ENCODE measurements at places on chromosomes 6 and 20. TPM values are rescaled to one million over a fixed set of nuclear protein-coding genes. Genes with fewer than 3 reads are reported as not detected.

- H3K4me3 ChIP-seq = no peak overlapping the region
- no peak overlapping the region for H3K27ac ChIP-seq
- H3K36me3 ChIP-seq = no peaks in the 10 kb centered on the region
- DNase-seq = no peak
- H3K4me1 ChIP-seq = no peaks in the 10 kb centered on the region
- H3K27me3 ChIP-seq = no peaks in the 10 kb centered on the region
Measured at GRCh38 chr6:167429353-167429752, 104.5 kb downstream of the TTLL2 start.

GRCh38 chr6:91447530-91448254, 860.8 kb upstream of the MAP3K7 start:
- H3K4me3 ChIP-seq = no peak overlapping the region
- no peaks in the 10 kb centered on the region for H3K27me3 ChIP-seq
- H3K4me1 ChIP-seq = no peaks in the 10 kb centered on the region
- no peak for DNase-seq
- no peak overlapping the region for H3K27ac ChIP-seq

DNA sequence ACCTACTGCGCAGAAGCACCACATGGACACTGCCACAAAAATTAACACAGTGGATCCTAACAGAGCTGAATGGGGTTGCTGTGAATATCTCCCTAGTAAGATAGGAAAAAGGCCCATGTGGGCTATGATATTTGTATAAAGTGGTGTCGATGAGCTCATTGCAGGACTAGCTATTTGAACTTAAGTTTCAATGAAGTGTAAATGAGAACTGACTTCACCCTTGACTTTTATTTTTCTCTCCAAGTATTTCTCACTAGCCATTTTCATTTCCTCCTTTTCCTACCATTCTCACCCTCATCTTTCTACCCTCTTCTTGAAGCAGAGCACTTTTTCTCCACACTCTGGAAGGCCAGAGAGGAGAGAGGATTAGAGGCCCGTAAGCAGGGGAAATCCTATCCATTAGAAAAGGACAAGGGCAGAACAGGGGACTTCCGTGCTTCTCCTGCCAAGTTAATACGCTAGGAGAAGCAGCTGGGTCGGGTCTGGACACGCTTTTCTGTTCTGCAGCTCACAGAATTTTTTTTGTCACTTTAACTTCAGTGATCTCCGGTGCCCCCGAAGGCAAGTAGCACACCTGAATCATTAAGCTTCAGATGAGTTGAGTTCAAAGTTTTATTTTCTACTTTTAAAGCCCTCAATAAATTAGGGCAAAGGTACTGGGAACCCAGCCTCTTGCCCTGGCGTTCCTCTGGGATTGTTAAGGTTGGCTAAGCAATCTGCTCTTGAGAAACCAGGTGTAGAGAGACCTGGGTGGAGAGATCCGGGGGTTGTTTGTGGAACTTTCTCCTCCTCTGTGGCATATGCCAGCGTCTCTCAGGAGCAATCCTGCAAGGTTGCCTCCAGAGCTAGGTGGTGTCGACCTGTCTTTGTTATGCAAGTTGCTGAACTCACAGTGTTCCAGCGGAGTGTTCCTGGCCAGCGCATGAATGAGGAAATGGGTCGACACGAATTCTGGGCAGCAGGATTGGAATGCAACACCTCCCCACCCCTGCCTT, 56.2 kb upstream of the ARID1B start:
- H3K27ac ChIP-seq = no peak overlapping the region
- H3K4me3 ChIP-seq = no peak overlapping the region
- no peak for DNase-seq
- no peaks in the 10 kb centered on the region for H3K27me3 ChIP-seq

DNA sequence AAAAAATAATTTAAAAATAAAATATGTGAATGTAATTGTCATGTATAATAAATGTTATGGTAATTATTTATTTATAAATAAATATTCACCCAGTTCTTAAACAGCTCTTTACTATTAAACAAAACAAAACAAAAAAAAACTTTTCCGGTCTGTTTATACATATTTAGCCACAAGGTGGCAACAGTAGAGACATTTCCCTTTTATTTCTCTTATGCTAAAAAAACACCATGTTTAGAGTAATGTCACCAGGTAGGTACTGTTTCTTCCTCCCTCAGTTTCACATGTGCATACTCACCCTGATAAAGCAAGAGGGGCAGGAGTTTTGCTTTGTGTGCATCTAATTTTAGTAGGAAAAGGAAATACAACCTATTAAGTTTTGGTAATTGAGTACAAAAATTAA, 610.4 kb upstream of the IMPG1 start:
- no peak overlapping the region for H3K4me3 ChIP-seq
- no peak overlapping the region for H3K27ac ChIP-seq
- peak; percentile 4 for DNase-seq
- no peaks in the 10 kb centered on the region for H3K36me3 ChIP-seq

DNA sequence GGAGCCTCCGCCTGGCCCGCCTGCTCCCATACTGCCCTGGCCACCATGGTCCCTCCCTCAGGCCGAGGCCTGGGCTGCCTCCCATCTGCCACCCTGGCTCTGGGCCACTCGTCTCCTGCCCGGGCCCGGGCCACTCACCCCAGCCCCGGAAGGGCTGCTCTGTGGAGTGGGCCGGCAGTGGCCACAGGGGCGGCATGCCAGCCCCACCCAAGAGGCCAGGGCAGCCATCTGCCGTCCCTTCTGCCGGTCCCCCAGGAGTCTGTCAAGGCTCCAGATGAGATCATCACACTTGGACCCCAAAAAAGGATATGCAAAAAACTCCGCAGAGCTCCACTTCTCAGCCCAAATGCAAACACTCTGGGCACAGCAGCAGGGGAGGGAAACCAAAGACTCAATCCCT, 23.8 kb upstream of the TLDC2 start:
- H3K4me3 ChIP-seq = no peak overlapping the region
- peak overlapping the region; percentile 82 for H3K27ac ChIP-seq
- DNase-seq = no peak
- H3K27me3 ChIP-seq = no peaks in the 10 kb centered on the region
- peaks cover 13% of the 10 kb centered on the region for H3K36me3 ChIP-seq
- peaks cover 72% of the 10 kb centered on the region for H3K4me1 ChIP-seq

DNA sequence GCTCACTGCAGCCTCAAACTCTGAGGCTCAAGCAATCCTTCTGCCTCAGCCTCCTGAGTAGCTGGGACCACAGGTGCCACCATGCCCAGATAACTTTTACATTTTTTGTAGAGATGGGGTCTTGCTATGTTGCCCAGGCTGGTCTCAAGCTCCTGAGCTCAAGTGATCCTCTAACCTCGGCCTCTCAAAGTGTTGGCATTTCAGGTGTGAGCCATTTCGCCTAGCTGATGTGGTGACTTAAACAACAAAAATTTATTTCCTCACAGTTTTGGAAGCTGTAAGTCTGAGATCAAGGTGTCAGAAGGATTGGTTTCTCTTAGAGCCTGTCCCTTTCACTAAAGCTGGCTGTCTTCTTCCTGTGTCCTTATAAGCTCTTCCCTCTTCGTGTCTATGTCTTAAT, 15.0 kb upstream of the JARID2 start:
- H3K4me3 ChIP-seq = no peak overlapping the region
- H3K27me3 ChIP-seq = no peaks in the 10 kb centered on the region
- no peaks in the 10 kb centered on the region for H3K36me3 ChIP-seq
- DNase-seq = no peak

DNA sequence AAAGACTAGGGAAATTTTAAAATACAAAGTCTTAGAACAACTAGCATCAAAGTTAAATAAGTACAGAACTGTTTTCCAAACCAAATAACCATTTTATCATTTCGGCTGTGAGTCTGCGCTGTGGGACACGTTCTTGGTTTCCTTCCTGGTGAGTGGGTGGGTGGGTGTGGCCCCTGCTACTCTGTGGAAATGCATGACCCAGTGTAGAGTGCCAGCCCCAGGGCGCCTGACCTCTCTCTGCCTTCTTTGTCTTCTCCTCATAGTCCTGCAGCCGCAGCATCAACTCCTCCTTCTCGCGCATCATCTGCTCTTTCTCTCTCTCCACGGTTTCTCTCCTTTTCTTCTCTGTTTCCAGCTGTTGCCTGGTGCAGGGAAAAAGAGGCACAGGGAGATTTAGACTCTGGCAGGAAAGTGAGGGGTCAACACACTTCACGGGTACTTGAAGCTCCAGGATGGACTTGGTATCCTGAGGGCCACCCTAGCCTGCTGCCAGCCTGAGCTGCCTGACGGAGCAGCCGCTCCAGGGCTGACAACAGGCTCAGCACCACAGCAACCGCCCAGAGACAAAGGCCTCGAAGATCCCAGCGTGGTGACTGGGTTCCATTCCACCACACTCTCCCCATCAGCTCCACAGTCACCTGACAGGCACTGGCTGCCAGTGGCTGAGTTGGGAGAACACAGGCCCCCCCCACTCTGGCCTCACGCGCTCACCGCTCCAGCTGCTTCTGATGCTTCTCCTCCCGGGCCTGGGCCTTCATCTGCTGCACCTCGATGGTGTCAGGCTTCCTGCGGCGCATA, 48.4 kb downstream of the EZR start:
- peaks cover 42% of the 10 kb centered on the region for H3K36me3 ChIP-seq
- H3K27me3 ChIP-seq = no peaks in the 10 kb centered on the region
- H3K27ac ChIP-seq = no peak overlapping the region

GRCh38 chr6:108995296-108995695, 99.3 kb downstream of the SESN1 start:
- H3K4me1 ChIP-seq = no peaks in the 10 kb centered on the region
- no peak overlapping the region for H3K4me3 ChIP-seq
- H3K36me3 ChIP-seq = peaks cover 2% of the 10 kb centered on the region
- H3K27me3 ChIP-seq = no peaks in the 10 kb centered on the region

GRCh38 chr6:2563635-2564034, 187.1 kb downstream of the MYLK4 start:
- DNase-seq = peak; percentile 17
- no peaks in the 10 kb centered on the region for H3K4me1 ChIP-seq
- no peak overlapping the region for H3K27ac ChIP-seq

DNA sequence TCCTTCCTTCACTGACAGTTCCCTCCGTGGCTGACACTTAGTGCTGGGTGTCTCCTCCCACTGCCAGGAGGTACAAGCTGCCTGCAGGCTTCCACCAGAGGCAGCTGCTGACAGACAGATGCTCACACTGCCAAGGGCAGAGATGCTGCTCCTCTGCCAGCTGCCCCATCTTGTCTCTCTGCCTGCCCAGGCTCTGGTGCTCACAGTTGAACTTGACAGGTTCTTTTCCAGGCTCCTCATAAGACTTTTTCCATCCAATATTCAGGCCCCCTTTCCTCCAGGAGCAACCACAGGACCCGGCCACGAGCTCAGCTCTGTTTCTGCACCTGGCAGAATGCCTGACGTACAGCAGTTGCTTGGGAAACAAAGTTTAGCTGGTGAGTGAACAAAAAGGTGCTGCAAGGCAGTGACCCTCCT, 79.8 kb downstream of the PSMB1 start:
- H3K27me3 ChIP-seq = no peaks in the 10 kb centered on the region
- no peak overlapping the region for H3K4me3 ChIP-seq
- no peak overlapping the region for H3K27ac ChIP-seq
- no peak for DNase-seq

DNA sequence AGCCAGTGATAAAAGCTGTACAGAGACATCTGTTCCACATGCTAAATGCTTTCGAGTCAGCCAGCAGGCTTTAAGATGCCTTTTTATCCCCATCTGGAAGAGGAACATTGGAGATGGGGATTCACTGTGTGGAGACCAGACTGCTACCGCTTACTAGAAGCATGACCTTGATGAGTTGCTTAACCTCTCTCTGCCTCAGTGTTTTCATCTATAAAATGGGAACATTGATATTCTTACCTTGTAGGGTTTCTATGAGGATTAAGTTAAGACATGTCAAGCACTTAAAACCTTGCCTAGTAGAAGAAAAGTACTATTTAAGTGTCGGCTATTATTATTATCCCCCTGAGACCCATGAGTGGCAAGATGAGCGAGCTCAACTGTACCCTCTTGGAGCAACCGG, 165.3 kb upstream of the SNX9 start:
- H3K4me1 ChIP-seq = no peaks in the 10 kb centered on the region
- no peak overlapping the region for H3K27ac ChIP-seq
- no peaks in the 10 kb centered on the region for H3K36me3 ChIP-seq

- no peak for DNase-seq
- H3K4me1 ChIP-seq = no peaks in the 10 kb centered on the region
- no peaks in the 10 kb centered on the region for H3K36me3 ChIP-seq
- H3K27me3 ChIP-seq = no peaks in the 10 kb centered on the region
- no peak overlapping the region for H3K27ac ChIP-seq
Measured at GRCh38 chr6:76472858-76473257, 400.4 kb upstream of the IMPG1 start.

CST4 gene
- polyA plus RNA-seq = 0.16 TPM

HLA-DRB5 gene
- not detected for polyA plus RNA-seq

LRRC73 gene
- 0.17 TPM for polyA plus RNA-seq

CD24 gene
- 0.19 TPM for polyA plus RNA-seq

ZSCAN31 gene
- polyA plus RNA-seq = 2.9 TPM
